ENCODE measurements at places on chromosomes 4 and X.

DNA sequence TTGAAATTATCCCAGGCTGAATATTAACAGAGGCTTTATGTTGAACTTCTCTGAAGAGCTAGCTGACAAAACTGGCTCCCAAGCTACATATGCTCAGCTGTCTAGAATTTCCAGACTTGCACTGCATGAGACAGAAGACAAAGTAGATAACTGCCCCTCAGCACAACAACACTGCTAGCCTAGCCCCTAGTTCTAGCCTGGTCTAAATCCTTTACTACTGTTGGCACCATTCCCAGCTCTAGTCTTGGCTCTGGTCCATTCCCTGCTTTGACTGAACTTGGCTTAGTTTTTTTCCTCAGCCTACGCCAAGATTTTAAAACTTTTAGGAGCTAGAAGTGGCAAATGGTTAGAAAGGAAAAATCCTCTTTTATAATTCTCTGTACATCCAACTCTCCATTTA is 7.6 kb upstream of the OPHN1 start:
- peak; percentile 34 for DNase-seq

DNA sequence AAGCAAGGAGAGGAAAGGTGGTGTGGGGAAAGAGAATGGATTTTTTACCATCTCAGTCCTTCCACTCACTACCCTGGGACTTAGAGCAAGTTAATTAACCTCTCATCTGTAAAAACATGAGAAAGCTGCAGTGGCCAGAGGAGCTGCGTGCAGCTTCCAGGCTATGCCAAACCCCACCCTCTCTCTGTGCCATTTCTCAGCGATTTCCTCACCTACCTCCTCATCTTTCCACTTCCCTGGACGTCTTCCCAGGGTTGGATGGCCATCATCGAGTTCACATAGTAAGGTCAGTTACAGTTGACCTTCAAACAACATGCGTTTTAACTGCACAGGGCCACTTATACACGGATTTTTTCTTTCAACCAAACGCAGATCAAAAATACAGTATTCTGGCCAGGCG is 64.3 kb downstream of the SMIM20 start:
- DNase-seq = no peak

DNA sequence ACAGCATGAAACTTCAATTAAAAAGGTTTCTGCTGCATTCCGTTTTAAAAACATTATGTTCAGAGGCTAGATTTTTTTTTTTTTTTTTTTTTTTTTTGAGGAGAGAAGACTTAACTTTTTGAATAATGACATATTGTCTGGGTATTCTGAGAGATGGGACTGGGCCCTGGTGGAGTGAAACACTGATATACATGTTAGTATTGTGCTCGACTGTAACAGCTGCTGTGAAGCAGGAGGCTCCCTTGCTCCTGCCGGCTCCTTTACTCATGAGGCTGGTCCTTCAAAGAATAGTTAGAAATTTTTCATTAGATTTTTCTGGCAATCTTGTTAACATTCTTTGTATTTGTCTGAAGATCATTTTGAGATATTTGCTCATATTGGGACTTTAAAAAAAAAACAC is 73.3 kb downstream of the TMEM131L start:
- no peak for DNase-seq

DNA sequence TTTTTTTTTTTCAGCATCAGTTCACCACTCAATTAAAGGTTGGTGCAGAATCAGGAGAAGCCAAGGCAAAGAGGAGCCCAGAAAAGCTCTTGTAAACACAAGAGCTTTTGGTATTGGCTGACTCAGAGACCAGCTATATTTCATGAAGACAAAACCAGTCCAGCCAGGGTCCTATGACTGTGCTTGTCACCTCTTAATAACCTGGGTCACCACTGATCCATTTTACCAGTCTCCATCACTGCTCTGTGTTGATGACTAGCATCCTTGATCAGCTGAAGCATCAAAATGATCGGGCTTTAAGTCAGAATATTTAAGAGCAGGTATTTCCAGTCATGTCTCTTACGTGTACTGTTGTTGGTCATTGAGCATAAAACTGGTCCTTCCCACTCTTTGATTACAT is 237.9 kb downstream of the PACRGL start:
- no peak for DNase-seq

DNA sequence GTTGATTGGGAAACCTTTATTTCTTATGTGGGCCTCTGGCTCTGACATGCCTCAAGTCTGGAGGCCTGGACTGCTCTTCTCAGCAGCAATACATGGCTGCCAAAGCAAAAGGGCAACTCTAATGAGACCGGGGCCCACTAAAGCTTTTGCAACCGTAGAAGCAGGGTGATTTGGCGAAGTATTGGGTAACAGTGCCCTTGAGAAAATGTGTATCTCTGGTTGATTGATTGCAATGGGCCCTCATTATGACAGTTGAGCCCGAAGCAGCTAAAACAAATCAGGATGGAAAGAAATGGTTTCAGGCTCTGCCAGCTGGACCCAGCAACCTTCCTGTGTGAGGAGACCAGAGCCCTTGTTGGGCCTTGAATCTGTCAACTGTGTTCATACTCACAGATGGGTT is 73.4 kb downstream of the CLCN4 start:
- DNase-seq = no peak

DNA sequence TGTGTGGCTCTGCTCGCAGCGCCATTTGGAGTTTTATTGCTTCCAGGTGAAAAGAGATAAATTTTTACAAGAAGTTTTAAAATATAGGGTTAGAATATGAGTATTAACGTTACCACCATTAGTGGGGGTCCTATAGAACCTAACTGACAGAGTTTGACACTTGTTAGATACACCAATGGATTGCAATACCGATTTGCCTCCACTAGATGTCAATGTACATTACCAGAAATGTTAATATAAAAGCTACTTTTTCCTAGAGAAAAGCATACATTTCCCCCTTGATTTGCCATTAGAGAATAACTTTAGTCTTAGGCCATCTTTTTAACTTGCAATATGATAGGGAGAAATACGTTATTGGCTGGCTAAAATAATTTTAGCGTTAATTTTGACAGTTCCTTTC is 108.4 kb downstream of the LINC00632 start:
- DNase-seq = no peak

GRCh38 chr4:163279713-163280112 is 52.7 kb downstream of the NPY1R start:
- DNase-seq = no peak

- no peak for DNase-seq
Observed at GRCh38 chrX:47687263-47687662, 28.3 kb upstream of the UXT start.

DNA sequence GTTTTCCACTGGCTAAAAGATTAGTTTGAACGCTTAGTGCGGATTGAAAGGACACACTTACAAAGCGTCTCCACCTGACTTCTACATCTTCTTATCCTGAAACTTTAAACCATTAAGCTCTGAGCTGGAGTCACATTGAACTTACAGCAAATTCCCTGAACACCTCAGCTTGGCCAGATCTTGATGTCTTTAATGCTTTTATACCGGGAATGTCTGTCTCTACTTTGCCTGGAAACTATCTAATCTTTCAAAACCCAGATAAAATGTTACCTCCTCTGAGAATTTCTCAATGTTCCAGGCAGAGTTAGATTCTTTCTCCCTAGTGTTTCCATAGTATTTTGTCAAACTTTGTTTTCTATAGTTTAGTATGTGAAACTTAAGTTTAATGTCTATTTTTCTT is 179.9 kb downstream of the DTHD1 start:
- DNase-seq = no peak

GRCh38 chrX:74493806-74494205 is 72.5 kb downstream of the SLC16A2 start:
- DNase-seq = no peak

DNA sequence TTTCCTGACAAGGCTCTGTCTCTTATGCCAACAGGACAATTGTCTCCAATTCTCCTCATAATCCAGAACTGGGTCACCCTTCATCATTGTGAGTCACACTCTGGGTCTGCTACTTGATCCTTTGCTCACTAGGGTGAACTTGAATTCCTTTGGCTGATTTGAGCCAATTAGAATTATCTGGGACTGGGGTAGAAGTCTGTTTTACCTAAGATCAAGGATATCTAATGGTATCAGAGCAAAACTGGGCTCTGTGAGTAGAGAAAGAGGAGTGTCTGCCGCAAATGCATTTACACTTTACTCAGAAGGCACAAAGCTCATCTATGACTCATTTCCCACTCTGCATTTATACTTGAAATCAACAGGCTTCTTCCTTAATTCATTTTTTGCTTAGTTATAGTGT is 72.6 kb downstream of the PITX2 start:
- DNase-seq = no peak

GRCh38 chr4:156794863-156795262 is 176.7 kb downstream of the PDGFC start:
- DNase-seq = no peak

GRCh38 chrX:149504915-149505651 is at the start of gene IDS:
IDS (minus strand) TSS chrX:149505306; CDS start chrX:149505137, 169 bp downstream.
- peak; percentile 80 for DNase-seq

DNA sequence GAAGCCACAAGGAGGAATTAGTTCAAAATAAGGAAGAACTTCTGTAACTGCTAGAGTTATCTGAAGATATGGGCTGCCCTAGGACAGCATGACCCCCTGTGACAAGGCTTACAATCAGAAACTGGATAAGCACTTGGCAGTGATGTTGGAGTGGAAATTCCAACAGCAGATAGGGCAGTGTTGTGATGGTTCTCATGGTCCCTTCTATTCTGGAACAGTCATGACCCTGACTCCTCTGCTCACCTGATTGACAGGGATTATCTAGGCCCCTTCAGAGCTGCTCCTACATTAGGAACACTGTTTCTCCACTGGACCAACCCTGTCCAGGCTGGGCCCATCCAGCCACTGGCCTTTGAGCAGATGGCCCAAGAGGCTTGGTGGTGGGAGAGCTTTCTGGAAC is 17.9 kb downstream of the NALF2 start:
- no peak for DNase-seq

DNA sequence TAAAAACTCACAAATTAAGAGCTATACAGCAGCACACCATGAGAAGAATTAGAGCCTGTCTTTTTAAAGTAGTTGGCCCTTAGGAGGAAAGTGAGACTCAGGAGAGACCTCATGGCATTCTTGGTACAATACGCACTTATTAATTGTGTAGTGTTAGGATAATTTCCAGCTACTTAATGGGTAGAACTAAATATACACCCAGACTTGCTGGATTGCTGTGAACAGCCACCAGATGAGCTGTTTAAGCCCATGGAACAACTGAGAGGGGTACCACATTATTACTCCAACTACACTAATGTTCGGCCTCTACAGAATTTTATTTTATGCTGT is 13.6 kb downstream of the MFAP3L start:
- DNase-seq = no peak

GRCh38 chr4:108411836-108412235 is 208.5 kb upstream of the RPL34 start:
- DNase-seq = no peak

DNA sequence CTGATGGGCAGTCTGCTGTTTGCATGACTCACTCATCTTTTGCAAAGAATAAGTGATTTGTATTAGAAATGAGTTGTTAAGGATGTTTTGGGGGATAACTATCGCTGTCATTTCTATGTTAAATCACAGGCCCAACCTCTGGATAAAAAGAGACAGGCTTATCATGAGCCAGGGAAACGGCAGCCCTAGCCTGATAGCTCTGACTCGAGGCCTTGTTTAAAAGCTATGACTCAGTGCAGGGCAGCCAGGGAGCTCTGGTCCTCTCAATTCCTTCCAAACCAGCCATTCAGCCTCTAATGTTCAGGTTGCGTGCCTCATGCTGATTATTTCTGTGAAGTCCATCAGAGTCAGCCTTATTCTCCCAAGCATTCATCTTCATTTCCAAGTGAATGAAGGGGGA is 305.9 kb upstream of the HAND2 start:
- no peak for DNase-seq

DNA sequence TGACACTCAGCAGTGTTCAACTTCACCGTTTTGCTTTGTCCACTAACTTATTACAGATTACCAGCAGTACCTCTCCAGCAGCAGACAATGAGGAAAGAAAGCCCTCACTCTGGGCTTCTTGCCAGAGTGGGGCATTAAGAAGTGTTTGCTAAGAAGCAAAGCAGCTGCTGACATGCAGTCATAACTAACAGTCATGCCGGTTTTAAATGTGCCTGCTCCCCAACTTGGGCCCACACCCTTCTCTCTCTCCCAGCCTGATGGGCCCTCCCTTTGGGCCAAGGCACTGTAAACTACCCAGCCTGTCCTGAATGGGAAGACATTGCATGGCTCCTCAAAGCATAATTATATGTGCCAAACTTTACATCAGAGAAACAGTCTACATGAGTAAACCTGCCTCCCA is 54.6 kb upstream of the HHIP start:
- DNase-seq = no peak

DNA sequence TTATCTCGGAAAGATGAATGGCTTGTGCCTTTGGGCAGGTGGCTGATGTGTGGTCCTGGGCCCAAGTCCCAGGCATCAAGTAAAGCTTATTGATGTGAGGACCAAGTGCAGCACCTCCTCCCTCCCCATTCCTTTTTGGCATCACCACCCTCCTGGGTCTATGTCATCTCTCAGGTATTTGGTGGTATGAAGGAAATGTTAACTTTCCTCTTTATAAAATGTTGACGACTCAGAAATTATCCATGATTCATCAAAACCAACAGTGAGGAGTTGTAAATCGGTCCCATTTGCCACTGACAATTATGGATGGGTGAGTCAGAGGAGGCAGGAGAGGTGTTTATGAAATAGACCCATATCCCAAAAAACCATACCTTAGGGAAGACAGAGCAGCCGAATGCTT is 229.4 kb upstream of the GATB start:
- peak; percentile 34 for DNase-seq

DNA sequence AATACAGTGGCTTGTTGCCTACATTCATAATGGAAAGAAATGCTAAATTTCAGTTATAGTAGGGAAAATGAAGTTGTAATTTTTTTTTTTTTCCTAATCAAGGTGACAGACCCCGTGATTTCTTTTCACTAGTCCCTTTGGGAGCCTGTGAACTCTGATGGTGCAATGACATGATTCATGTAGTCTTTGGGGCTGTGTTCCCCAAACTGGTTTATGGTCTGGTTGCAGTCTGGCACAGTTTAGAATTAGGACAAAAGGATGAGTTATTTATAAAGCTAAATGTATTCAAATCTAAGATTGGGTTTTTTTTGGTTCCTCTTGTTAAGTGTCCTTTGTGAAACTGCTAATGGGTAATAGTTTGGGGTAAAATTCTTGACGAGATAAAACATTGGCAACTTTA is 66.0 kb downstream of the REPS2 start:
- DNase-seq = no peak

Measured in Caki2 (cell line).